HT1080 (cell line): ENCODE measurements at places on chromosomes 2 and 18. TPM values are rescaled to one million over a fixed set of nuclear protein-coding genes. Genes with fewer than 3 reads are reported as not detected.

Gene MYO7B
- total RNA-seq, result 1.1 and 1.3 TPM in 2 replicates

- DNase-seq, result no peak
These were observed 160.2 kb downstream of the TAF4B start for GRCh38 chr18:26386441-26386840.

- no peak for DNase-seq
These were observed 226.8 kb upstream of the RAB6C start for GRCh38 chr2:129752686-129753085.

Gene EPB41L3
- 191 and 198 TPM in 2 replicates for total RNA-seq

Gene CTLA4
- total RNA-seq, result not detected in 2 replicates

Gene FEV
- not detected in 2 replicates for total RNA-seq

Gene ANKRD36C
- total RNA-seq, result 13.3 and 14.8 TPM in 2 replicates

GRCh38 chr2:147045113-147045512, 799.7 kb upstream of the ACVR2A start:
- DNase-seq, result peak; percentile 73
